Fibroblast of villous mesenchyme (primary cell): ENCODE measurements at places on chromosomes 5 and 9. TPM values are rescaled to one million over a fixed set of nuclear protein-coding genes. Genes with fewer than 3 reads are reported as not detected.
A peak's percentile ranks its signal among the peaks of the same experiment; 100 is the strongest.

DNA sequence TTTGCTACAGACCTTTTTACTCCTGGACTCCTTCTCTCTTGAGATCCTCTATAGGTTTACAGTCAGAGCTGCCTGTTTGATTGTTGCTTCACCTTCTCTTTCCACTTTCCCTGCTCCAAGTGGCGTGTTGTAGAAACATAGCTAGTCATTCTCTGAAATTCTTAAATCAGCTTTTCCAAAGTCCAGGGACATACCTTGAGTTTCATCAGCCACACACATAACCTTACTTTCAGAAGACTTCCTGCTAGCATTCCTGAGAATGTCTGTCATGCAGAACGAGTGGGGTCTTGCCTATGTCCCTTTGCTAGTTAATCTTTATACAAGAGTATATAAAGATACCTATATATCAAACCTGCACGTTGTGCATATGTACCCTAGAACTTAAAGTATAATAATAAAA, 230.3 kb upstream of the ZNF462 start:
- DNase-seq = no peak

RGS7BP gene
- total RNA-seq = 0.32 TPM in 1 of 2 replicates, not detected in the other

GRCh38 chr9:133448487-133448972, 11.2 kb upstream of the CACFD1 start:
- no peak for DNase-seq

DNA sequence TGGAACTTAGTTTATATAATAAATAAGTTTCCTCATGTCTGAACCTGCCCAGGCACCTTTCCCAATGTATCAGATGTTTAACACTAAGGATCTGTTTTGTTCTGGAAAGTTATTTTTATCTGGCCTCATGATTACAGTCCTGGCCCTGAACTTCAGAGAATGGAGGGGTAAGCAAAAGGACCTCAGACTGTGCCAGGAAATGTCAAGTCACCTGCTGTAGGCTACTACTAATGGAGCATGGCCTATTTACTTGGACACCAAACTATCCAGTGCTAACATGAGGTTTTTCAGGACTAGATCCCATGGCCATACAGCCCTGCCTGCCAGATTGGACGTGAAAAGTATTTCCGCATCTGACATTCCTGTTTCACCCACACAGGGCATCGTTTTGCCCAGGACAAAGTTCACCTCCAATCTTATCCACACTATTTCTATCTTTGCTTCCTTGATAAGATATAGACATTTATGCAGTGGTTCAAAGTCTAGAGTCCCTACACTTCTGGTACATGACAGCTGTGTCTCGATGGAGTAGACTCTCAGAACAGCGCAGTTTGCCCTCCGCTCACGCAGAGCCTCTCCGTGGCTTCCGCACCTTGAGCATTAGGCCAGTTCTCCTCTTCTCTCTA, at the start of gene BTNL8:
TSS of gene BTNL8 (plus strand) at position 539 of the 626 bp plus-strand sequence. CDS start 152 bp downstream, outside the sequence.
- no peak for DNase-seq

STPG3 gene
- not detected in 2 replicates for total RNA-seq

DNA sequence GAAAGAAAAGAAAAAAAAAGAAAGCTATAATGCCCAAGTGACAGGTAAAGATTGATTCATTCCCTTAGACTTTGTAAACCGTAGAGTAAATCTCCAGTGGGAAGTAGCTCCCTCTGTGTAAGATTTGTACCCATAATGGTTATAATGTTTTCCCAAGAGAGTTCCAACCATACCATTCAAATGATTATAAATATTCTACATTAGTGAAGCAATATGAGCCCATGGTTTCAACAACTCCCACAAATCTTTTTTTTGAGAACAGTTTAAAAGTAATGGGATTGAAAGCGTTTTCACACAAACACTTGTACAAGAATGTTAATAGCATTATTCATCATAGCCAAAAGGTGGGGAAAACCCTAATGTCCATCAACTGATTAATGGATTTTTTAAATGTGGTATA, 58.0 kb downstream of the GRAMD2B start:
- DNase-seq = peak; percentile 62

DNA sequence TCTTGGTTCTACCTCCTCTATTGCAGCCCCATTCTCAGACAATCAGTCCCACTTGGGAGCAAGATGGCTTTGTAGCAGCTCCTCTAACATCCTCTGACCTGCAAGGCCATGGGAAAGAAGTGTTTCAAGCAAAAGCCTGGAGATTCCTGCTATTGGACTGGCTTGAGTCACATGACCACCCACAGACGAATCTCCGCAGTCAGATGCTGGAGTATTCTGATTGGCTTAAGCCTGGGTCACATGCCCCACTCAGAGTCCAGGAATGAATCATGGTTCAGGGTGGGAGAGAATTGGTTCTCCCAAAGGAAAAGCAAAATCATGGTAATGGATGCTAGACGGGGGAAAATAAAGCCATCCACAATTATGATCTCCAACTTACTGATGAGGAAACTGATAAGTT, 22.6 kb upstream of the LMX1B start:
- DNase-seq = no peak

DNA sequence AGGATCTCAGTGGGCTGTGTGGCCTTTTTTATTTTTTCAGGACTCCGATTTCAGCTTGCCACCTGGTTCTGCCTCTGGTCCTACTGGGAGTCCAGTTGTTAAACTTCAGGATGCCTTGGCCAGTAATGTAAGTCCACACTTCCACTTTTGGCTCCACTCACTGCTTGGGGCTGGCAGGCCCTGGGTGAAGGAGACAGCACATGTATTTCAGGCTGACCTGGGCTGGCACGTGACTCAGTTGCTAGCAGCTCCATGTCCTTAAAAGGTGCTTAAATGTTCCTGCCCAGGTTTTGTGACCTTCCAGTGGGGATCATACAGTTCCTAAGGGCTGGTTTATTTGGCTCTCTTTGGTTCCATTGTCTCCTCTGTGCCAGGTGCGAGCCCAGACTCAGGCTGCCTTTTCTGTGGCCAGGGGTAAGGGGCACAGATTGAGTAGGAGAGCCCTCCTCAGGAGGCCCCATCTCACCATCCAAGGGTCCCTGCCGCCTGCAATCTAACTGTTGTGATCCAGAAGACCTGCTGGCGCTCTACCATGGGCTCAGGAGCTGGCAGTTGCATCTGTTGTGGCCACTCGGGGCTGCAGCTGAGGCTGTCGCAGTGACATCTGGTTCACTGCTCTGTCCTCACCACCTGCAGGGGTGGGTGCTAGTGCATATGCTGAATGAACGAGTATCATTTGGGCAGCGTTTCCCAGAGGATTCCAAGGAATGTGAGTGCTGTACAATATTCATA, 19.2 kb upstream of the POMT1 start:
- DNase-seq = no peak

FAM151B gene
- 8.6 and 8.7 TPM in 2 replicates for total RNA-seq

MYOZ3 gene
- under 0.01 TPM in 2 replicates for total RNA-seq

DNA sequence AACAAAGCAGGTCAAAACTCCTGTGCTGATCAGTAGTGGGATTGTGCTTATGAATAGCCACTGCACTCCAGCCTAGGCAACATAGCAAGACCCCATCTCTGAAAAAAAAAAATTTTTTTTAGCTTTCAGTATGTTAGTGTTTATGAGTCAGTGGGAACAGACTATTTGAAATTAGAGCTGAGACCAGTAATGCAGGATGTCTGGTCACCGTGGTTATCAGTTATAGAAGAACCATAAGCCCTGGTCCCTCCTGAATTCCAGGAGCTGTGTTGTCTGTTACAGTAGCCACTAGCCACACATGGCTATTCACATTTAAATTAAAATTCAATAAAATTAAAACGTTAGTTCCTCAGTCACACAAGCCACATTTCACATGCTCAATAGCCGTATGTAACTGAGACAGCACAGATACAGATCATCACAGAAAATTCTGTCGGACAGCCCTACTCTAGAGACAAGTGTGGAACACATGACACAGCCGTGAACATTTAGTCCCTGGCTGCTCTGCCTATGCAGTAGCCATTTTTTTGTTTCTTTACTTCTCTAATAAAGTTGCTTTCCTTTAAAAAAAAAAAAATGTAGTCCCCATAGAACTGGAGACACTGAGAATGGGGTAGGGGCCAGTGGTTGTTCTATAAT, 96.1 kb upstream of the SAP30L start:
- no peak for DNase-seq

DNA sequence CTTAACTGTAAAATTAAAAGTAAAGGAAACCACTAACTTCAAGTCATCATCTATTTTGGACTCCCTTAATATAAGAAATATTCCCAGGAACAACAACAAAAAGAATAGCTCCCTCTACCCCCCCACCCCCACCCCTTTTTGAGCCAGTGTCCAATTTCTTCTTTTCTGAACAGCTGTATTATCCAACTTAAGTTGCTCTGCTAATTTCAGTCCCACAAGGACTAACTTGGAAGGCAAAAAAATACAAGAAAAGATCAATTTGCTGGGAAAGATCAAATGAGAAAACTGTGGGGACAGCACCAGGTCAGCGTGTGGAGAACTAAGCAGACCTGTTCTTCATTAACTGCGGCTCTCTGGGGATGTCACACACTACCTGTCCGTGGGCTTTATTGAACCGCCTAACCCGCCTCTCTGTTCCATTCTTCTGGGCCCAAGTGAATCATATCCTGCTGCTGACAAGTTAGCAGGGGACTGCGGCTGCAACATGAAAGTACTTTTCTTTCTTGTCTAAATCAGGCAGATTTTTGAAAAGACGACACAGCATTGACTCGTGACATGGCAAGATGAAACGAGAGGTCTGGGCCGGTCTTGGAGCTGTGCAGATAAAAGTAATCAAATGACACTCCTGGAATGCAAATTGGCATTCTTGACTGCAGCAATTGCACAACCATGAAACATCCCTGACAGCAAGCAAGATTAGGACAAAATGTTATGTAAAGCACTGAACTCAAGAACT, 2.7 kb downstream of the BNC2 start:
- peak; percentile 87 for DNase-seq

FAM221B gene
- not detected in 2 replicates for total RNA-seq

TEX48 gene
- not detected in 2 replicates for total RNA-seq

DNA sequence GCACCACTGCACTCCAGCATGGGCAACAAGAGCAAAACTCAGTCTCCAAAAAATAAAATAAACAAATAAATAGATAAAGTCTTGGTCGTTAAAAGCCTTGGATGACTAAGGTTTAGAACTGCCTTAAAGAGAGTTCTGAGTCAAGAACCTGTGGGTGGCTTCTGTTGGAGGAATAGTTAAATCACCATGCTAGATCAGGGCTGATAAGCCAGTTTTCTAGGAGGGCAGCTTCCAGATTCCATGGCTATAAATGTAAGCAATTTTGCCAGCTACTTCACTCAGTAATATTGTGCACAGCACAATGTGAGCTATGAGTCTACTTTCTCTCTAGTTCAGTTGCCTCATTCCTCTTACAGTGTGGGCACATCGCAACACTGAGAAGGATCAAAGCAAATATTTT, 242.1 kb upstream of the NUDT12 start:
- no peak for DNase-seq

DMGDH gene
- 4.5 and 6.9 TPM in 2 replicates for total RNA-seq

IL13 gene
- not detected in 2 replicates for total RNA-seq

ASPN gene
- total RNA-seq = 1.6 and 3.9 TPM in 2 replicates

- no peak for DNase-seq
Observed at GRCh38 chr9:116189683-116190082, 36.1 kb downstream of the PAPPA start.

GRCh38 chr5:108727236-108727650, 20.5 kb upstream of the FER start:
- DNase-seq = peak; percentile 35

DNA sequence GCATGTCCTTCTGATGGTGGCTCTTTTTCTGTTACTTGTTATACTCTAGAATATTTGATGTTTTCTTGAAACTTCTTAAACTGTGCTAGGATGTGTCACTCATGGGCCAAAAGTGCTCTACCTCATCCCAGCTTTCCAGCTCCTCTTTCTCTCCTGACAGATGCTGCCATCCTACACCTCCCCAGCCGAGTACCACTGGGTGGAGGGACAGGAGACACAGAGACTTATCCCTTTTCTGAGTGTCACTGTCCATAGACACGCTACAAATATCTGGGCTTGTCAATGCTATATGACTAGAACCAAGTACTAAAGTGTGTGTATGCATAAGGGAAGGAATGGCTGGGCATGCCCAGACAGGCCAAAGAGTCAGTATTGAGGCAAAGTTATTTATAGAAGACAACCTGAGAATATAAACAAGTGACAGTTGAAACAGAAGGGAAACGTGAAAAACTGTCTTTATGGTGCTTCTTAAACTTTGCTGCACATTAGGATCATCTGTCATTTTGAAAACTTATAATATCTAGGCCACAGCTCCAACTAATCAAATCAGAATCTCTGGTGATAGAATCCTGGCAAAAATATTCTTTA, 188.0 kb downstream of the CARTPT start:
- no peak for DNase-seq

SLC36A2 gene
- not detected in 2 replicates for total RNA-seq

GRCh38 chr9:128845186-128845931, 15.8 kb upstream of the SPOUT1 start:
- no peak for DNase-seq

DNA sequence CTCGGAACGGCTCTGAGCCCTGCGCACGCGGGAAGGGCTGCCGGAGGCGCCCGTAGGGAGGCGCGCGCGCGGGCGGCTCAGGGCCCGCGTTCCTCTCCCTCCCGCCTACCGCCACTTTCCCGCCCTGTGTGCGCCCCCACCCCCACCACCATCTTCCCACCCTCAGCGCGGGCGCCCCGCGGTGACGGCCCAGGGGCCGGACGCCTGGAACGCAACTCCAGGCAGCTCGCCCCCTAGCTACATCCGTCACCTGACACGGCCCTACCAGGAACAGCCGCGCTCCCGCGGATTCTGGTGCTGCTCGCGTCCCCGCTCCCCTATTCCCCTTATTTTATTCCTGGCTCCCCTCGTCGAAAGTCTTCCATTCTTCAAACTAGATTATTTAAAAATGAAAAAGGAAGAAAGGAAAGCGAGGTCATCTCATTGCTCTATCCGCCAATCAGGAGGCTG, at the start of gene CDKN2B-AS1:
TSS of gene CDKN2B-AS1 (plus strand) at position 236 of the 450 bp plus-strand sequence.
- peak; percentile 84 for DNase-seq

- peak; percentile 59 for DNase-seq
Observed at GRCh38 chr5:179319741-179320281, 25.4 kb downstream of the ADAMTS2 start.

DNA sequence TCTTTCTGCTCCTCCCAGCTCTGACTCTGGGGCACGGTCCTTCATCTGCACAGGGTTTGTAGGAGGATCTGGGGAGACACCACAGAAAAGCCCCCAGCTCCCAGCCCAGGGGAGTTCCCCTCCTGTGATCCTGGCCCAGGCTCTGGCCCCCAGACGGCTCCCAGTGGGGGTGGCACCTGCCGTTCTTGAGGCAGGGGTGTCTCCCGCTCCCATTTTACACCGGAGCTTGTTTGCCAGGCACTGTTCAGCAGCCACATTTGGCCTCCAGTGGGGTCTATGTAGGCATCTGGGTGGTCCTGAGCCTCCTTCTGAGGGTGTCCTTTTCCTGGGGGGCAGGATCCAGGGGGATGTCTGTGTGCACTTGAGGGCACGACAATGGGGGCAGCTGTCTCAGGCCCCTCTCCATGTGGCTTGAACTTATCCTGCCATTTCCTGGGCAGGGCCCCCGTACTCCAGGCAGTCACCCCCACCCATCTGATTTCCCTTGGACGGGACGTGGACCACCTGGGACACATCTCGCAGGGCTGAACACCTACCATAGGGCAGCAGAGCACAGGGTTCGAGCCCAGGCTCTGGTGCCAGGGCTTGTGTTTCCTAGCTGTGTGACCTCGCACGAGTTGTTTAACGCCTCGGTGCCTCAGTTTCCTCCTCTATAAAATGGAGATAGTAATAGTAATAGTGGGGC, 275.0 kb upstream of the MVB12B start:
- no peak for DNase-seq

BTNL9 gene
- total RNA-seq = not detected in 2 replicates

NXNL2 gene
- total RNA-seq = 7.7 and 11.2 TPM in 2 replicates

MEF2C gene
- 8.1 and 16.0 TPM in 2 replicates for total RNA-seq

DMRT3 gene
- not detected in 2 replicates for total RNA-seq

GRCh38 chr9:108444400-108445358, 411.1 kb downstream of the ACTL7B start:
- peak; percentile 93 for DNase-seq

- DNase-seq = peak; percentile 62
Observed at GRCh38 chr5:133884569-133885311, 83.7 kb downstream of the C5orf15 start.
